ENCODE measurements at places on chromosomes 6 and 20. TPM values are rescaled to one million over a fixed set of nuclear protein-coding genes. Genes with fewer than 3 reads are reported as not detected.
A peak's percentile ranks its signal among the peaks of the same experiment; 100 is the strongest.

GRCh38 chr6:112227992-112228391, 26.4 kb downstream of the LAMA4 start:
- no peak overlapping the region for H3K4me3 ChIP-seq
- no peak overlapping the region for H3K27ac ChIP-seq
- peaks cover 40% of the 10 kb centered on the region for H3K4me1 ChIP-seq
- no peak for DNase-seq
- H3K36me3 ChIP-seq: peaks cover 14% of the 10 kb centered on the region

DNA sequence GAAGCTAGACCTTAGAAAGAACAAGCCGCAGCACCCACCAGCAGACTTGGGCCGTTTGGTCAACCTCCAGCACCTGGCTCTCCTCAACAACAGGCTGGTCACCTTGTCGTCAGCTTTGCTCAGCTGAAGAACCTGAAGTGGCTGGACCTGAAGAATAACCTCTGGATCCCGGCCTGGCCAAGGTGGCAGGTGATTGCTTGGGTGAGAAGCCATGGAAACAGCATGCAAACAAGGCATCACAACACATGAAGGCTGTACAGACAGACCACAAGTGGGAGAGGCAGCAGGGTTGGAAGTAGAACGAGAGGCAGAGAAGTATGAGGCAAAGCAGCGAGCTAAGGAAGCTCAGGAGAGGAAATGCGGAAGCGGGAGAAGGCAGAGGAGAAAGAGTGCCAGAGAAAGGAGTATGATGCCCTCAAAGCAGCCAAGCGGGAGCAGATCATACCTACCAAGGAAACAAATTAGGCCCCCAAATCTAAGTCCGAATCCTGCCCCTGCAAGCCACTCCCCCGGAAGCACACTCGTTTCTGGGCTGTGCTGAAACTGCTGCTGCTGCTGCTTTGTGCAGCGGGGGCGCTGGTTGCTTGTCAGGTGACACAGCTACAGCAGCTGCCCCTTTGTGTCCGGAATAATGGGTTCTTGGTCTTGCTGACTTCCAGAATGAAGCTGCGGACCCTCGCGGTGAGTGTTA, 121.6 kb upstream of the LGSN start:
- no peak overlapping the region for H3K27ac ChIP-seq
- no peak for DNase-seq
- H3K4me3 ChIP-seq: no peak overlapping the region
- H3K27me3 ChIP-seq: no peaks in the 10 kb centered on the region
- H3K4me1 ChIP-seq: no peaks in the 10 kb centered on the region

Gene TRDN
- total RNA-seq: not detected

DNA sequence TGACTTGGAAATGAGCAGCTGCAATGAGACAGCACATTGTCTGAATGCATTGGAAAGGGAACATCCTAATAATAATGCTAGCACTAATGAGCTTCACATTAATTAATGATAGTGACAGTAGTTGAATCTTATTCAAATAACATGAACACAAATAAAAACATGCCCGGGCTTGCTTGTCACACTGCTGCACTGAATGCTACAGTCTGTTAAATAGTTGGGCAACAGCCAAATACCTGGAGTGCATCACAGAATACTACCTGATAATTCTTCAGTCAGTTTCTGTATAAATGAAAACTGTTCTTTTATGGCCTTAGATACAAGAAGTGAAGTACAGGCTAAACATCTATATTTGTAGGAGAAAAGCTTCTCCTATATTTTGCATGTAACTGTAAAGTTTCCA, 458.7 kb downstream of the RNF144B start:
- no peak overlapping the region for H3K4me3 ChIP-seq
- H3K4me1 ChIP-seq: no peaks in the 10 kb centered on the region
- H3K36me3 ChIP-seq: no peaks in the 10 kb centered on the region
- H3K27ac ChIP-seq: no peak overlapping the region
- DNase-seq: no peak
- H3K27me3 ChIP-seq: no peaks in the 10 kb centered on the region

DNA sequence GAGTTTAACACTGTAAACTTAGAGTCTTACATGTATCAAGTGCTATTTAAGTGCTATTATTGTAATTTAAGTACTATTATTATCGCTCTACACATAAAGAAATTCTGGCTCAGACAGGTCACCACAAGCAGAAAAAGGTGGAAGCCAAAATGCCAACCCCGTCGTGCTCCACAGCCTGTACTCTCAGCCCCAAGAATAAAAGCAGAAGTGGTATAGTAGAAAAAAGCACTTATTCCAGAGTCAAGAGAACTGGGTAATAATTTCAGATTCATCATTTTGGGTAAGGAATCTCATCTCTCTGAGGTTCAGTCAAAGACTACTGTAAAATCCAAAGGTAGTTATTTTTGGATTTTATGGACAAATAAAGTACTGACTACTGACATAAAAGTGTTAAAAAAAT, 943 bp downstream of the ZUP1 start:
- H3K36me3 ChIP-seq: peaks cover 22% of the 10 kb centered on the region
- no peak for DNase-seq
- H3K27me3 ChIP-seq: no peaks in the 10 kb centered on the region
- peak overlapping the region; percentile 90 for H3K4me3 ChIP-seq

Gene RAB5IF
- 235 TPM for total RNA-seq

DNA sequence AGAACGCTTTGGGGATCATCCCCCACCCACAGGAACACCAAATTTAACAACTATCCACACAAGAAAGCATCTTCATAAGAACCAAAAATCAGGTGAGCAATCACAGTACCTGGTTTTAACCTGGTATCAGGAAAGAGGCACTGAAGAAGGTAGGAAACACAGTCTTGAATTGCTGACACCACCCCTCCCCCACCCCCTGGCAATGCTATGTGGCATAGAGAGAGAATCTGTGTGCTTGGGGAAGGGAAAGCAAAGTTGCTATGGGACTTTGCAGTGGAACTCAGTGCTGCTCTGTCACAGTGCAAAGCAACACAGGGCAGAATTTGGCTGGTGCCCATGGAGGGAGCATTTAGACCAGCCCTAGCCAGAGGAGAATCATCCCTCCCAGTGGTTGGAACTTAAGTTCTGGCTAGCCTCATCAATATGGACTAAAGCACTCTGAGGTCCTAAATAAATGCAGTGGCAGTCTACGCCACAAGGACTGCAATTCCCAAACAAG, 565.5 kb downstream of the EPM2A start:
- H3K27me3 ChIP-seq: no peaks in the 10 kb centered on the region
- no peaks in the 10 kb centered on the region for H3K36me3 ChIP-seq
- no peak for DNase-seq
- H3K27ac ChIP-seq: no peak overlapping the region

Measured in Calu3 (cell line).